Left renal cortex interstitium (tissue), 4 donors: ENCODE measurements at places on chromosomes 1 and 21.

DNA sequence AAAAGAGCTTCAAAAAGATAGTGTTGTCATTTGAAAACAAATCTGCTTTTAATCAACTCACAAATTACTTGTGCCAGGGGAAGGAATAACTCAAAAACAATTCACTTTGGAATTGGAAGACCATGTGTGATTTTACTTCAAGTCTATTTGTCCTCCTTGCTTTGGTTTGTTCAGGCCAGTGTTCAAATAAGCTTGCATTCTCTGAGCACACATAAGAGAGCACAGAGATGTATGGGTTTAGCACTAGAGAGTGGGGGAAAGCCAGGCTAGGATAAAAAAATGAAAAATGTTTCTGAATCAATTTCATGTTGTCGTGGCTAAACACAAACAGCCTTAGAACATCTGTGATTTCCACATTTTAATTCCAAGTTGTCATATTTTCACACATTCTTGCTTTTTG, 325.7 kb upstream of the LYPLAL1 start:
- no peak for DNase-seq

- peak; percentile 43 for DNase-seq
Observed at GRCh38 chr1:18256282-18257235, 149.0 kb downstream of the IGSF21 start.

GRCh38 chr21:35350965-35351364, 301.9 kb upstream of the RUNX1 start:
- no peak for DNase-seq

- DNase-seq = no peak
Observed at GRCh38 chr1:82646888-82647287, 846.2 kb downstream of the ADGRL2 start.

- no peak for DNase-seq
Observed at GRCh38 chr1:162873671-162874666, 13.0 kb upstream of the CCDC190 start.

- no peak for DNase-seq
Observed at GRCh38 chr1:209899948-209900347, 38.1 kb upstream of the SYT14 start.

GRCh38 chr1:178066908-178067614, 26.8 kb upstream of the RASAL2 start:
- no peak for DNase-seq

DNA sequence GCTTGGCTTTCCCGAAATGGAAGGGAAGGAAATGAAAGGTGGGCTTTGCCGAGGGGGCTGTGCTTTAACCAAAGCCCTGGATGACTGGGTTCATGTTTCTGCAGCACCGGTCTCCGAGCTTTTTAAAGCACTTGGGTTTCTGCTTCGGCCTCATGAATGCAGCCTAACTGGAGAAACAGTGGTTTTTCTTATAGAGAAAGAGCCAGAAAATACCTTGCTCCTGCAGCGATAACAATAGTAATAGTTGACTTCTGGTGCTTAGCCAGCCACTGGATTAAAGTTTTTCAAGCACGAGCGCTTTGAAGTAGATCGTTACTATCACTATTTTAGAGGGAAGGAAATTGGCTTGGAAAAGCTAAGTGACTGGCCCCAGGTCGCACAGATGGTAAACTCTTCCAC, 500 bp upstream of the DOCK7 start:
- no peak for DNase-seq

DNA sequence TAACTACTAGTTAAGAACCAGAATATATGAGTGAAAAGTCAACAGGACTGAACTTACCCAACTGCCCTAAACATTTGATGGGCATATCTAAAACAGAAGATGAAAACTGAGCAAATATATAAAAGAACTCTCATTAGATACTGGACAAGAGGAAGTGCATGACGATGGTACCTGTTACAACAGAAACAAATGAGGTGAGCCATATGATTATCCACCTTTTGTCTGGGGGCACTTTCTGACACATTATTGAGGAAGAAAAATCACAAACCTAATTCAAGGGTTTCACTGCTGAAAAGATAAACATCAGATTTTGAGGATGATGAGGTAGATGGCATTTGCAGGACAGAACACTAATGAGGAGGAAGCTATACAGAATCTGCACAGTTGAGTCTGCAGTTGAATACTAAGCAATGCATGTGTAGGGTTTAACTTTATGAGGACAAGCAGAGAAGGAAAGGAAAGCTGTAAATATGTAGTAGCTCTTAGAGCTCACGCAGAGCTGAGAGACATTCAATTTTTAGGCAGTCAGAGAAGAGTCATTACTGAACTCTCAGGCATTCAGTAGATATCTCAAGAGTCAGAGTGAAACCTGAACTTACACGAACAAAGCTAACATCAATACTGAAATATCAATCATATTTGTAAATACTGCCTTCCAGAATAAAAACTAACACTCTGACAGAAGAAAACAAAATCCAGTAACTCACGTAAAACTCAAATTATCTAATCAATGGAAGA, 262.1 kb downstream of the AKT3 start:
- DNase-seq = no peak
